ENCODE measurements at places on chromosomes 2 and 18.

GRCh38 chr2:237862528-237862895, 3.1 kb downstream of the RAMP1 start:
- DNase-seq: no peak

- no peak for DNase-seq
Observed at GRCh38 chr2:218964041-218964771, 4.7 kb downstream of the CDK5R2 start.

DNA sequence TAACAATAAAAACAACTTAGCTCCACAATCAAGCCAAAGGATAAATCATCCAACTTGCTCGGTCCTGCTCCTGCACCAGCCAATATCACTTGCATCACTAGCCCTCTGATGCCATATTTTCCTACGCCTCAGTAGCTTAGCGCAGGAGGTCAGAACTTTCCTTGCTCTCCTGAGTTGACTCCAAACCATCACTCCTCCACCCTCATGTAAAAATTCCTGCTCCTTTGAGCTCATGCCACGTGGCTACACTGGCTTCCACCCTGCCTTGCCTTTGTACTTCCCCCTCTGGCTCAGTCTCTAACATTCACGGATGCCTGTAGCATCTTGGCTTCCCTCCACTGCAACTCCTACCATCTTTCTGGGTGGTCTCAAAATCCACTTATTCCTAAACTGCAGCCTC, 25.2 kb downstream of the AAK1 start:
- no peak for DNase-seq

GRCh38 chr2:40218679-40219078, 233.2 kb downstream of the SLC8A1 start:
- no peak for DNase-seq

DNA sequence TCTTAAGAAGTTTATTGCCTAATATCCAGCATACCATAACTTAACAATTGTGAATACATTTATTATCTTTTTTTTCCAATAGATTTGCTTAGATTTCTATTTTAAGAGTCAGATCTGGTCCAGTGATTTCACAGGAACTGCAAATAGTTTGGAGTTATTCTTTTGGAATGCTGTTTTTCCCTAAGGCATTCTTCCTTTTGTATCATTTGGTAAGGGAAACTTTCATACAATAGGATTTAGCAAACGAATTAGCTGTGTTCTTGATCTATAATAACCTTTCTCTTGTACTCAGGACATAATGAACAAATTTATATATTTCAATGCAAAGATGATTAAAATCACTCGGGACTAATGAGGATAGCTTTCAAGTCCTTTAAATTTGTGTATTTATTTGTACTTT, 201.6 kb downstream of the ERBB4 start:
- DNase-seq: no peak

- no peak for DNase-seq
Observed at GRCh38 chr2:37631698-37632097, 39.7 kb downstream of the CDC42EP3 start.

- no peak for DNase-seq
Observed at GRCh38 chr2:239298116-239298804, 102.6 kb downstream of the HDAC4 start.

DNA sequence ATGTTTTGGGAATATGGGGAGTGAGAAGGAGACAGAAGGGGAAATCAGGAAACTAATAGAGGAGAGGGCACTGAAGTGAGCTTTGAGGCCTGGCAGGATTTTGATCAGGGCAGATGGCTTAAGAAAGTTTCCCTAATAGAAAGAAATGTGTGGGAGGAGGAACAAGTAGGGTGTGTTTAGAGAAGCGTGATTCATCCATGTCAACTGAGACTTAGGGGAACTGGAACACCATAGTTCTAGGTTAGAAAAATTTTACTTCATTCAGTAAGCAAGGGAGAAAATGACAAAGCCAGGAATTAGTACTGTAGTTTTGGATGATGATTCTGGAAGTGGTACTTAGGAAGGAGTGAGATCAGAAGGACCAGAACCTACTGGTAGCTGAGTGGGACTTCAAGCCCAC, 296.0 kb downstream of the PLCL1 start:
- no peak for DNase-seq

- no peak for DNase-seq
Observed at GRCh38 chr18:60996326-60996725, 336.9 kb upstream of the CDH20 start.

DNA sequence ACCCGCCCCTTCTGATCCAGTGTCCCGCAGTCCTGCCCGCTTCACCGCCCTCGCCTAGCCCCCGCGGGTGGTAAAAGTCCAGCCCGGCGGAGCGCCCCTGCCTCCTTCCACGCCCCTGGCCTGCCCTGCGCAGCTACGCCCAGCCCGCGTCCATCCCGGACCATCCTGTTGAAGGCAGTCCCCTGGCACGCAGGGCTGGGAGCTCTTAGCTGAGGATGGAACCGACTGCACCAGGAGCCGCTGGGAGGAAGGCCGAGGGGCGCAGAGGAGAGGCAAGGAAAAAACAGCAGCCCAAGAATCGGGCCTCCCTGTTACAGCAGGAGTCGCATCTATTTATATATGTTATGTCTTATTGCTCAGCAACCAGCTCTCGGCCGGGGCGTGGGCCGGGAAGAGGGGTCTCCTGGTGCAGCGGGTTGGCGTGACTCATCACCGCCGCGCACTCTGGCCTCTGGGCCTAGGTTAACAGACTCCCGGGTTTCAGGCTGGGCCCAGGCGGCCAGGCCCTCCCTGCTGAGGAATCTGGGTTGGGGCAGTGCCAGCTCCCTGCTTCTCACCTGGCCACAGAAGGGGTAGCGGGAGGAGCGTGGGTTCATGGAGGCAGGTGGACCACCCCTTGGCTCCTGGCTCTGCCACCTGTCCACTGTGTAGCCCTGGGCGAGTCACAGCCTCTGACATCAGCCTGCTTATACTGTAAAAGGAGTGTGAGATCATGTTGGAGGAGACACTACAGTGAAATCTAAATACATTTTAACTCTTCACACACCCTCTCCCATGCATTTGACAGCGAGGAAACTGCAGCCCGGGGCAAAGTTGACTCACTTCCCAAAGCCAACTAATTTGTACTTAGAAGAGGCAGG, 13.4 kb upstream of the MAP3K2 start:
- DNase-seq: no peak

GRCh38 chr2:170975127-170975942, 46.3 kb downstream of the GORASP2 start:
- no peak for DNase-seq

GRCh38 chr2:113977660-113978523, 88.0 kb downstream of the ACTR3 start:
- DNase-seq: no peak

- DNase-seq: no peak
Observed at GRCh38 chr2:217671871-217672270, 330.9 kb downstream of the TNS1 start.

DNA sequence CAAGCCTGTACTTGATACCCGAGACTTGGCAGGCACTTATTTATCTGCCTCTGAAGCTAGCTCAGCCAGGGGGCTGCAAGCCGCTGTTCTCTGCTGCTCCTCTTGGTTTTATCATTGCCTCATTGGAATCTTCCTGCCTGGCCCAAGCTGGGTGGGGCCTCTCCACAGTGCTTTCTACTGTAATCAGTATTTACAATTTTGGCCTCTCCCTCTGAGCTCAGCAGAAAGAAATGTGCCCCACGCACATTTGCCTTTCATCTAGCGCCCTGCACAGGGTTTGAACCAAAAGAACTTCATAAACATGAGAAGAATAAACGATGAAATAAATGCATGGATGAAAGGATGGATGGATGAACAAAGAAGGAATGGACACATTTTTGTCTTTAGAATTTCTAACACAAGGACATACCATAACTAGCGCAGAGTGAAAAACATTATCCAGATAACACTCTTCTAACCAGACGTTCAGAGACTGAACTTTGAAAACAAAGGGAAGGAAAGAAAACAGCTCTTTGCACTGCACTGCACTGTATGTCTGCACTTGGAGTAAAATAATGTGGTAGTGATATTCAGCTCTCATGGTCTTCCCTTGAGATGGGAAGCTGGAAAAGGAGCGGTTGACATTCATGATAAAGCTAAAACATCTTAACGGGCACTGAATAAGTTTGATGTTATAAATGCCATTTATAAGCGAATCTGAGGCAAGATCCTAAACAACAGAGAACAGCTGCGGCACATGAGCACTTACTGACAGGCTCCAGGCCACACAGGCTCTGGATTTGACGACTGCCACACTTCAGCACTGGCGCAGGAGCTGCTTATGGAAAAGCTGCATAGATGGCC, 86.8 kb upstream of the SP3 start:
- no peak for DNase-seq

- peak; percentile 30 for DNase-seq
Observed at GRCh38 chr2:38602136-38602731, 494 bp downstream of the HNRNPLL start.

DNA sequence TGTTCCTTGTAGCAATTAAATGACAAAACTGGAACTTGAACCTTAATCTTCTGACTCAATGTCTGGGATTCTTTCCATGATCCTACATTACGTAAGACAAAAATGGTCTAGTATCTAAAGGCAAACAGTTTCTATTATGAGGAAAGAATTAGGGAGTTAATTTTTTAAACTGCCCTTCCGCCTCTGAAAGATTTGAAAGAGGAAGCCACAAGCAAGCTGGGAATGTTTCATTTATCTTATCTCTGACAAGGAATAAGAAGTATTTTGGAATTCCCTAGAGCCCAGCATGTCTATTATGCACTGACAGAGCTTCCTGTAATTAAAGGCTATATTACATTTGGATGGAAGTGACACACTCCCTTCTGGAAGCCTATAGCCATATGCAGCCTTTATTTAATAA, 558.8 kb upstream of the CDH2 start:
- DNase-seq: no peak

GRCh38 chr2:45905632-45905958, 254.1 kb downstream of the PRKCE start:
- DNase-seq: no peak

DNA sequence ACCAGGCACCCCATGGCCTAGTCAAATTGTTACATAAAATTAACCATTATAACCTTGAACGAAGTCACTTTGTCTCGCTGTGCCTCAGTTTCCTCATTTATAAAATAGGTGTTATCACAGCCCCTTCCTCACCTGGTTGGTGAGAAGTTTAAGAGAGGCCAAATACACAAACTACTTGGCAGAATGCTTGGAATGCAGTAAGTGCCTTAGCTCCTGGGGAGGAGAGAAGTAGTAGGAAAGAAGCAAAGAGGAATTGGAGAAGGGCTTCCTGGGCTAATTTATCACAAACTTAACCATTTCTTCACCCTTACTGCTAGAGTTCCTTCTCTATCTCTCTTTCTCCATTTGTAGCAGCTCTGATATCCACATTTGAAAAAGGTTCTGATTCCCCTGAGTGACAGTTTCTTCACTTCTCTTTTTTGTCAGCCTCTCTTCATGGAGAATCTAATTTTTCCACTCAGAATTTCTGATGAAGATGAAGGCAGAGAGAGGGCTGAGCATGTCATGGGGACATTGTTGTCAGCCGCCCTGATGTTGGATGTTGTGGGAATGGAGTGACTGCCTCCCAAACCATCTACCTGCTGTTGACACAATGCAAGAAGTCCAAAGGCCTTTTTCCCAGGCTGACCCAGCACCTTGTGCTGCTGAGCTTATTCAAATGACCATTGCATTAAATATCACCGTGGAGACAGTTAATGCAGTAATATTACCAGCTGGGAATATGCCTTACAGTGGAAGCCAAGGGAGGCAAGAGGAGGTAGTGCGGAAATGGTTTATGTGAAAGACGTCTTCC, 60.4 kb downstream of the BOD1L2 start:
- DNase-seq: no peak

DNA sequence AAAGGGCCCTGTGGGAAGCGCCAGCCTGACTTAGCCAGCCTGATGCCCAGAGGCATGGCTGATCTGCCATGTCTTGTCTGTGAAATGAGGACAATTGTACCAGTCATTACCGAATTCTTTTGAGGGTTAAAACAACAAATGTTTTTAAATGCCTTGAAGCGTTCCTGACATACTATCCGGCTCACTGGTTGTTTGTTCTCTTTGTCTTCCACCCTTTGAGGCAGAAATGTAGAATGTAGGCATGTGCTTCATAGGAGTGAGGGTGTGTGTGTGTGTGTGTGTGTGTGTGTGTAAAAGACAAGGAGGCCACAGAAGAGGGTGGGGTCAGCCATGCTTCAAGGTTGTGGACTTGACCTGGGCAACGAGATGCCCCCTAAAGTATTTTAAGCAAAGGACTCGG, 35.5 kb downstream of the TGFBRAP1 start:
- no peak for DNase-seq

DNA sequence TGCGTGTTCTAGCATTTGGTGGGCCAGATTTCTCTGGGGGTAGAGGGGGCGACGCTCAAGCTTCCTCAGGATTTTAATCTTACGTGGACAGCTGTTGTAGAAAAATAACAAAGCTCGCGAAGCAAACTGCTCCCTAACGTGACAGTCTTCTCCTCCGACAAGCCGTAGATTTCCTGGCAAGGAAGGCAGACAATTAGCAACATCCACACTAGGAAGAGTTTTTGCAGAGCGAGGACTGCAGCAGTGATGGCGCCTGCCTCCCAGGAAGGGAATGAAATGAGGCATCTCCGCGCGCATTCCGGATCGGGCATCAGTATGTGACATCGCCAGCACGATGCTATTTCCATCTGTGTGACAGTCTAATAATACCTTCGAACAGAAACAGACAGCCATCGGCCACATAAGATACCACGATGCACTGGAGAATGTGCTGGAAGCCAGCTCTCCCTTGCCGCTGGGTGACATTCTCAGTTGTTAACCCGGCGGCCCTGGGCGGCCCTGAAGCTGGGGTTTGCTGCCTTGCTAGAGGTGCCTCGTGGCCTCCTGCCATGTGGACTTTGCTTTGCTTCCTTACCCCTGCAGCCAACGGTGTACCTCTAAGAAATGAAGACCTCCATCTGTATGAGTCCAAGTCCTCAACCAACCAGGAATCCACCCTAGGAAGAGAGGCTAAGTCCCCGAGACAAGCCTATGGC, 101.8 kb upstream of the AGAP1 start:
- no peak for DNase-seq

GRCh38 chr2:207480521-207481040, 49.2 kb upstream of the CREB1 start:
- DNase-seq: no peak

- DNase-seq: no peak
Observed at GRCh38 chr2:238657132-238658053, 190.5 kb upstream of the TWIST2 start.

- DNase-seq: peak; percentile 29
Observed at GRCh38 chr2:46239847-46240181, 57.4 kb upstream of the EPAS1 start.

DNA sequence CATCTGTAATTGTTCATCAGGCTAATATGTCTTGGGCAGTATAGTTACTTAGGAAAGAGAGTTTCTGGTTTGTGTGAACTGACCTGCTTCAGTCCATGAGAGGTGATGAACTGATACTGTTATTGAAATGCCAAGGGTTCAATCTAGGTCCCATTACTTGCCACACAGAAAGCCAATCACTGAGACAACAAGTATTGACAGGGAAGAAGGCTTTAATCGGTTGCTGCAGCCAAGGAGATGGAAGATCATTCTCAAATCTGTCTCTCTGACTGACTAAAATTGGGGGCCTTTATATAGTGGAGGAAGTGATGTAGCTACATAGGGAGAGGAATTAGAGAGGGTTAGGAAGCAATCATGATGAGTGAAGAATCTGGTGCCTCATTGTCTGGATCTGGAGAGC, 19.9 kb upstream of the FAM98A start:
- DNase-seq: no peak
